ENCODE measurements at places on chromosomes 16 and 17.

DNA sequence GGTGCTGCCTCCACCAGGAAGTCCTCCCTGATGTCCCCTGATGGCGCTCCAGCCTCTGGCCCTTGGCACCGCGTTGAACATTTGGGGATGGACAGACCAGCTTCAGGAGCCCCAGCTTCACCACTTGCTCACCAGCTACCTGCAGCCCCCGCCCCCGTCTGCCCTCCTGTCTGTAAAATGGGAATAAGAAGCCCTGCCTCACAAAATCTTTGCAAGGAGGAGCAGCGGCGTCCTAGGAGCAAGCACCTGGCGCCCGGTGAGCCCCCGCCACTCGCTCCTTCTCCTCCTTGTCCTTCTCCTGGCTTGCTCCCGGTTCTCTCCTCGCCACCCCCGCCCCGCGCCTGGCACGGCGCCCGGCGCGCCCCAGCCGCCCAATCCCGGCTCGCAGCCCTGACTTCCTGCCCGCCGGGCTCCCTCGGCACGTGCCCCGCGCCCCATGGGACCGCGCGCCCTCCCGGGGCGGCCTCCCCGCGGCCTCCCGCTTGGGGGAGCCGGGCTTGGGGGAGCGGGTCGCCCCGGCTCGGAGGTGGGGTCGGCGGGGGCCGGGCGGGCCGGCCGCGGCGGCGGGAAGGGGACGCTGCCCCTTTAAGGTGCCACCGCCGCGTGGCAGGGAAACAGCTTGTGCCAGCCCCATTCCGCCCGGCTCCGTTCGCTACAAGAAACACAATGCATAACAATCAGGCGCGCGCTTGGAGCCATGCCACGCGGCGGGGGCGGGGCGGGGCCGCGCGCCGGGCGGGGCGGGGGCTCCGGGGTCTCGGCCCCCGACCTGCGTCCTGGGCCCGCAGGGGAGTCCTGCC, 9.1 kb upstream of the PPP1R1B start:
- peak; percentile 34 for DNase-seq

DNA sequence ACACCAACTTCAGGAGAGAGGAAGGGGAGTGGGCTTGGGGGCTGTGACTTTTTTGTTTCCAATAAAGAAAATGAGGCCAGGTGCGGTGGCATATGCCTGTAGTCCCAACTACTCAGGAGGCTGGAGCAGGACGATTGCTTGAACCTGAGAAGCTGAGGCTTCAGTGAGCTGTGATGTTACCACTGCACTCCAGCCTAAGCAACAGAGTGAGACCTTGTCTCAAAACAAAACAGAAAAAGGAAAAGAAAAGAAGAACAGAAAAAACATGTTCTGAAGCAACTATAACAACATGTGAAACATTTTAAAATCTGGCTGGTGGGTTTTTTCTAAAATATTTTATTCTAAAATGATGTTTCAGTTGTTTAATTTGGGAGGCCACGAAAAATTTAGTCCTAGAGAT, 554.0 kb upstream of the ZFHX3 start:
- no peak for DNase-seq

DNA sequence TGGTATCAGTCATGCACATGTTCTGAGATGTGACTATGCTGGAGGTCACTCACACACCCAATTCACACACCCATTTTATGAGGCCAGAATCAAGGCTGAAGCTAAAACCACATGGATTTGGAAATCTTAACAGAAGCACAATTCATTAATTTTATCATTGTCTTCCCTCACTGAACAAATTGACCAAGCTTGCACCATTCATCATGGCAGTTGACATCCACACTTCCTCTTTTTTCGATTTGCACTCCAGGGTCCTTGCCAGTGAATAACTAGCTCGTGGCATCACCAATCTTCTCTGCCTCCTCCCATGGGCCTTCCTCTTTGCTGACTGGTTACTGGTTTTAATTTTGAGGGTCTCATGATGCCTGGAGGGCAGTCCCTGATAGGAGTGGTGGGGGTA, 123.0 kb upstream of the ASIC2 start:
- DNase-seq = no peak

GRCh38 chr16:53465606-53466280, 31.5 kb downstream of the RBL2 start:
- DNase-seq = no peak

- DNase-seq = no peak
These were observed 54.0 kb downstream of the ANKRD11 start for GRCh38 chr16:89436366-89436765.

DNA sequence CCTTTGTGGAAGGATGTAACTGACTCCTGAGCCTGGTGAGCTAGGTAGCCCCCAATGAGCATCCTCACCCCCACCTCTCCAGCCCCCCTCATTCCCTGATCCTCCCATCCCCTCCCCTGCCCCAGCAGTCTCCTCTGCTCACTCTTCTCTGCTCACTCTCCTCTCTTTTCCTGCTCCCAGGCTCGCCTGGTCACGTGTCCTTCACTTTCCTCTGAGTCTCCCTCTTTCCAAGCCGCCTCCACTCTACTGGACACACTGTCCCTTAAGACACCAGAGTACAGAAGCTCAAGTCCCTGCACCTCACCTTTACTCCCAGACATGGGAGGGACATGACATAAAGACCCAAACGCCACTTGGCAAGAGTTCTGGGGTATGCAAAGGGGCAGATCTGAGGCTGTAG, 76.3 kb upstream of the RBL2 start:
- no peak for DNase-seq

- DNase-seq = no peak
These were observed 312.1 kb downstream of the SOX9 start for GRCh38 chr17:72432881-72433280.
